ENCODE measurements at places on chromosomes 16 and 17. TPM values are rescaled to one million over a fixed set of nuclear protein-coding genes. Genes with fewer than 3 reads are reported as not detected.

GRCh38 chr16:87762071-87762571 is 3.7 kb downstream of the KLHDC4 start:
- DNase-seq = no peak

GRCh38 chr17:48498164-48498850 is 32.5 kb downstream of the HOXB1 start:
- DNase-seq = no peak

DNA sequence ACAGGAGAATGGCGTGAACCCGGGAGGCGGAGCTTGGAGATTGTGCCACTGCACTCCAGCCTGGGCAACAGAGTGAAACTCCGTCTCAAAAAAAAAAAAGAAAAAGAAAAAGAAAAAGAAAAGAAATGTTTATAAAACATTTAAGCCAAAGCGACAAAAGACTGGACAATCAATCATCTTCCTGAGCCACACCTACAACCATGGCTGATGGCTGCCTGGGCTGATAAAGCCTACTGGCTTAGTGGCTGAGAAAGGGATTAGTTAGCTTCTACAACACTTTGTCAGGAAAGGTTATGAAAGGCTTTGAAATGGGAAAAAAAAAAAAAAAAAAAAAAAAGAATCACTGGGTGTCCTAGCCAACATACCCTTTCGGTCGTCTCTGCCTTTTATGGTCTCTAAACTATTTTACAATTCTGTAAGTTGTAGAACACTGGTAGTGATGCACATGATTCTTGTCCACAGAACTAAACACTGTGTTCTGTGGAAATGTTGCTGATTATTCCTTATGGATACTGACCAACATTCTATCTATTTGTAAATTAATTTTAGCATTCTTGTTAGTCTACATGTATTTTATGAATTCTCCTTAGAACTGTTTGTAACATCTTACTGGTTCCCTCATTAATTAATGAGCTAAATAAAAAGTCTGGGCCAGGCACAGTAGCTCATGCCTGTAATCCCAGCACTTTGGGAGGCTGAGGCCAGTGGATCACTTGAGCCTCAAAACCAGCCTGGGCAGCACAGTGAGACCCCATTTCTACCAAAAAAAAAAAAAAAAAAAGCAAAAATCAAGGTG is 45.5 kb downstream of the ZZEF1 start:
- DNase-seq = no peak

The TMEM204 gene
- 15.7 TPM for total RNA-seq

The TMC8 gene
- 124 TPM for total RNA-seq

The TEX19 gene
- 0.17 TPM for total RNA-seq

The CNTD1 gene
- 0.22 TPM for total RNA-seq

DNA sequence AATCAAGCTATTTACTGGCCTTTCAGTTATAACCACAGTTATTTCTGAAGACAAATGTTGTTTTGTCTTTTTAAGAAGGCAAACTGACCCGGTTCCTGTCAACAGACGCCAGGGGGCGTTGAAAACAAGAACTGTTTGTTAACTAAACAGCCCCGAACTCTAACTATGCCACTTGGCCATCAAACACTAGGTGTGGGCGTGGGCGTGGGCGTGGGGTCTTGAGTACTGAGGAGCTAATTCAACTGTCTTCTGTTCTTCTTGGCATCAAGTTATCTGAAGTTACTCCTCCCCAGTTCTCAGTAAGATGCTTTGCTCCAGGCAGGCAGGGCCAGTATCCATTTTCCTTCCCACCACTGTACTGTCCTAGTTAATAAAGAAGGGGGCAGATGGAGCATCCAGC is 63.3 kb upstream of the MTMR4 start:
- peak; percentile 58 for DNase-seq

DNA sequence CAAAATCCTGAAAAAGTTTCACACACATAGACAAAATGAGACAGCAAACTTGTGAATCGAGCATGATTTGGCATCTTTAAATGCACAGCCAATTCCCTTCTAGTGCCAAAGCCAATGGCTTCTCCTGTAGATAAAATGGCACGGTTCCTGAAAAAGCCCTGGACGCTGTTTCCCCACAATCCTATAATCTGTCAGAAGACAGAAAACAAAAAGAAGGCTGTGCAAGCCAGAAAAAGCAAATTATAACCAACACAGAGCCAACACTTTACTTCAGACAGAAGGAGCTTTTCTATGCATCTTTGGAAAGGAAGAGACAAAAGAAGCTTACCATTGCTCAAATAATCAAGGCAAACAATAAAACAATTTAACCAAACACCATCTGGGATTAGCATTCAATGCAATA is 23.8 kb downstream of the FAM222B start:
- no peak for DNase-seq

- DNase-seq = no peak
Observed at GRCh38 chr17:14125518-14126137, 56.3 kb downstream of the COX10 start.

- peak; percentile 82 for DNase-seq
Observed at GRCh38 chr17:7887482-7888183, 956 bp upstream of the CHD3 start.

The EMP2 gene
- not detected for total RNA-seq

DNA sequence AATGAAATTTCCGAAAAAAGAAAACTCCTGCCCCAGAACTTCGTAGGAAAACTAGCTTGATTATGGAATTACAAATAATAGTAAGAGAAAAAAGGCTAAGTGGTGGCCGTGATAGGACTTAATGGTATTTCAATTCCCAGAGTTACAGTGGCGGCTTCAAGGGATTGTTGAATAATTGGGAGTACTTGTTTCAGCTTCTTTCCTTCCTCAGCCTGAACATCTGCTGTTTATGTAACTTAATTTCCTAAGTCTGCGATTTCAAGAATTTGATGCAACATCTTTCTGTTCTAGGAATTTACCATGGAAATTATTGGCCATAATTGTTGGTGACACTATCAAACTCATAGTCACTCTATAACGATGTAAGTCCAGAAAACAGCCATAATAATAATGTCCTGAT is 684 bp upstream of the APPBP2 start:
- DNase-seq = no peak

The KRT222 gene
- total RNA-seq = not detected

GRCh38 chr16:90015586-90016338 is 3.5 kb downstream of the DBNDD1 start:
- no peak for DNase-seq

DNA sequence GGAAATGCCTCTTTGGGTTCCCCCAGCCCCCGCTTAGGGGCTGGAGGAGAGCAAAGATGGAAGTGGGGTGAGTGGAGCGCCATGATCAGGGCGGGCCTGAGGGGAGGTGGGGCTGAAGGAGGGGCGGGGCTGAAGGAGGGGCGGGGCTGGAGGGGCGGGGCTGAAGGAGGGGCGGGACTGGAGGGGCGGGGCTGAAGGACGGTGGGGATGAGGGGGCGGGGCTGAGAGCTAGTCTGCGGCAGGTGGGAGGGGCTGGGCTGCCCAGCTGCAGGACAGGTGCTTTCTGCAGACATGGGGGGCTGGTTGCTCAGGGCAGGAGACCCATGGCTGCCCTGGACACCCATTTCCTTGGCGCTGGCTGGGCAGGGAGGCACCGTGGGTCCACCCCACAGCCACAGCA is 39.1 kb upstream of the PABPN1L start:
- DNase-seq = peak; percentile 29

GRCh38 chr17:58200024-58200633 is 7.6 kb downstream of the EPX start:
- peak; percentile 59 for DNase-seq

DNA sequence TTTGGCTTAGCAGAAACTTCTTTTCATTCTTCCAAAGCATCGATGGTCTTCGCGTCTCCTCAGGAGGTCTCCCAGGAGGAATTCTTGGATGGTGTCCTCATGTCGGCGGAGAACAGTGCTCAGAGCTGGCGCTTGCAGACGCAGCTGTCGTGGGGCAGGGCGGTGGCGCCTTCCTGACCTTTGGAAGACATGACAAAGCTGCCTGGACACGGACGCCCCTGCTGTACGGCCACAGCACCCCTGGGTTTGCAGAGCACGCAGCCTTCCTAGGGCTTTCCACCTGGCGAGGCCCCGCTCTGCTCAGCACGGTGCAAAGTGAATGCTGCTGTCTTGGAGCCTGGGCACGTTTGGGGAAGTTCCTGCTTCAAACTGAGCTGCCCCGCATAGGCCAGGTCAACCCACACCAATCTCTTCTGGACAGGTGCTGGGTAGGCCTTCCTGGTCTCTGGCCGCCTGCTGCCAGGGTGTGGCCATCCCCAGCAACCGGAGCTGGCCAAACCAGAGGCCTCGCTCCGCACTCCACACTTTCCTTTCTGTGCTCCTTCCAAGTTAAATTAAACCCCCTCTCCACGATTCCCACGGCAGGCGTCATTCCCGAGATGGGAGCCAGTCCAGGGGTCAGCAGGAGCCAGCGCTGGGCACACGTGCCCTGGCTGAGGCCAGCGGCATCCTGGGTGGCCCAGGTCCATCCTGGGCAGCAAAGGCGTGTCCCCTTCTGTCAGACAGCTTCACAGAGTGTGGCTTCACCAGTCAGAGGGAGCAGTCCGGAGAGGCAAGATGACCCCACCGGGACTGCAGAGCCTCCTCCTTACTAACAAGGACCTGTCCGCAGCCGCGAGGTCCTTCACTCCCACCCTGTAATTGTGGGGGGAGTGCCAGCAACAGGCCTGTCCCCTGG is 15.0 kb upstream of the KREMEN2 start:
- no peak for DNase-seq

- no peak for DNase-seq
Observed at GRCh38 chr16:1311212-1311737, 1.8 kb downstream of the UBE2I start.

DNA sequence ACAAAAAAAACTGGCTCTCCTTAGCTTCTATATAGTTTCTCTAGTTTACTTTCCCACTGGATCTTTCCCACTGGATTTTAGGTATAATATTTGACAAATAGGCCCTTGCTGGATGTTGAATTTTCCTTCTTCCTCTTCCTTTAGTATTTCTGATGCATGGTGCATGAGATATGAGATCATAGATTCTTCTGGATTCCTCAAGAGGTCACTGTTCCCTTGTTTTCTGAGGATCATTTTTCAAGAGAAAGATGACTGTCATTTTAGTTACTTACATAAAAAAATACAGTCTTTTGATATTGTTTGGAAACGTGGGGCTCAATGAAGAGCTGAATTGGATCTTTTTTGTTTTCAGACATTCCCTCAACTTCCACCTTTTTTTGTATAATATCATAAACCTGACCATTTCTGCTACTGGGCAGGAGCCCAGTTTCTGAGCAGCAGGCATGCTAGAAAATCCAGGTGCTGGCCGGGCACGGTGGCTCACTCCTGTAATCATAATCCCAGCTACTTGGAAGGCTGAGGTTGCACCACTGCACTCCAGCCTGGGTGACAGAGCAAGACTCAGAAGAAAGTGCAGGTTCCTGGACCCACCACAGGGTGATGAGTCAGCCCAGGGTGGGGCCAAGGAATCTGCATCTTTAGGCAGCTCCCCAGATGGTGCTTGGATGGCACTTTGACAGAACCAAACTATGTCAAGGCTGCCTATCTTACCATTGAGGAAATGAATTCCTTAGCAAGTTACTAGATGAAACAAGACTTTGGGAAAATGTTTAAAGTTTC is 70.3 kb downstream of the SDR42E1 start:
- DNase-seq = no peak

The KRT20 gene
- total RNA-seq = not detected

The CCL2 gene
- total RNA-seq = not detected

DNA sequence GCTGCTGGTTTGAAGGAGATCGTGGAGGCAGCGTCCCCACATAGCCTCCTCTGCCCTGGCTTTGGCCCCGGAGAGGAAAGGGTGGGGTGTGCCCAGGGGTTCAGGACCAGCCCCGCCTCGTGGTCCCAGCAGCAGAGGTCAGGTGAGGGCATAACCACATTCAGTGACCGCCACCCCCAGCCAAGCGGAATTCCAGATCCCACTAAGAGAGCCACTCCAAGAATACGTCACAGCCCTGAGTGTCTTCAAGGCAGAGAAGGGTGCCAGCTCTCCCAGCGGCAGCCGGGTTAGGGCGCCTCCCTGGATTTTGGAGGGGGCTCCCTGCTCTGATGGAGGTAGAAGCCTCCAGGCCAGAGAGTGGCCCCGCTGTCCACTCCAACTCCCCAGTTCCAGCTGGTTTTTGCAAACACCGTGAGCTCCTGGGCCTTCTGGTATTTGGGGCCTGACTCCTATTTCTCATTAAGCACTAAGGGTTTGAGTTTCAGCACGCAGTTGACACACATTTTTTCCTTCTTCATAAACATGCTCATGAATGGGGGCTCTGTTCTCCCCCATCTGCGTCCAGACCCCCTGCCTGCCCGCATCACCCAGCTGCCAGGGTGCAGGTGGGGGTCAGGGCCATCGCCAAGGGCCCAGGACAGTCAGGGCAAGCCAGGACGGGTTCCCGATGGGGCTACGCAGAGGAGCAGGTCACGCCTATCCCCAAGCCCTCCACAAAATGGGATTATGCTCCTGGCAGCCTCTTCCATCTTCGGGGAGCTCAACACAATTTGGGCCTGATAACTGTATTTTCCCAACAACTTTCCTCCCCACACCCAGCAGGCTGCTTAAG is 98.4 kb upstream of the PLCG2 start:
- no peak for DNase-seq

The TBC1D3C gene
- total RNA-seq = 4.7 TPM

- DNase-seq = no peak
Observed at GRCh38 chr17:81712468-81713003, 452 bp downstream of the SLC25A10 start.

- no peak for DNase-seq
Observed at GRCh38 chr16:13838401-13839190, 81.4 kb upstream of the ERCC4 start.

DNA sequence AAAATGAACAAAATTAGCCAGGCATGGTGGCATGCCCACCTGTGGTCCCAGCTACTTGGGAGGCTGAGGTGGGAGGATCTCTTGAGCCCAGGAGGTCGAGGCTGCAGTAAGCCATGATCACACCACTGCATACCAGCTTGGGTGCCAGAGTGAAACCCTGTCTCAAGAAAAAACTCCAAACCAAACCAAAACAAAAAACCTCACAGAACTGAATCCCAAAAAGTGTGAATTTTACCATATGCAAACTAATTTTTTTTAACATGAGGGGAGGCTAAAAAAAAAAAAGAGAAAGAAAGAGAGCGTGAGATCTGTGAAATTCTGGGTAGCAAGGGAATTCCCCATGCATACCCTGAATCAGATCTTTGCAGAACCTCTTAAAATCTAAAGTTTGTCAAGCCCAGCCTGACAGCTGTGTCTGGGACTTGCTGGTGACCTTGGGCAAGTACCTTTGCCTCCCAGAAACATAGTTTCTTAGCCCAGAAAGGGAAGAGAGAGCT is 17.1 kb upstream of the CDH1 start:
- DNase-seq = peak; percentile 51

The KCNH6 gene
- total RNA-seq = not detected

GRCh38 chr17:78422872-78423588 is 44.6 kb downstream of the PGS1 start:
- DNase-seq = no peak

- no peak for DNase-seq
Observed at GRCh38 chr16:89953671-89954406, 5.3 kb downstream of the DEF8 start.

- DNase-seq = no peak
Observed at GRCh38 chr17:3532106-3532858, 25.3 kb downstream of the TRPV3 start.

- peak; percentile 33 for DNase-seq
Observed at GRCh38 chr17:35051183-35051578, 12.3 kb downstream of the RFFL start.

The SLFN14 gene
- not detected for total RNA-seq

- DNase-seq = no peak
Observed at GRCh38 chr17:77315010-77315409, 174.2 kb downstream of the SEC14L1 start.

GRCh38 chr17:61551255-61551742 is 39.7 kb downstream of the NACA2 start:
- DNase-seq = no peak
